Activated CD8-positive, alpha-beta T cell treated with anti-CD3 and anti-CD28 coated beads for 36 hours (primary cell): ENCODE measurements at places on chromosomes 2 and 18. TPM values are rescaled to one million over a fixed set of nuclear protein-coding genes. Genes with fewer than 3 reads are reported as not detected.
A peak's percentile ranks its signal among the peaks of the same experiment; 100 is the strongest.

GRCh38 chr2:70643715-70644114 lies 90.1 kb upstream of the TGFA start:
- DNase-seq, result peak; percentile 53

GRCh38 chr2:32008805-32009515 lies 1.8 kb downstream of the MEMO1 start:
- DNase-seq, result peak; percentile 30

GRCh38 chr18:60292186-60292585 lies 80.4 kb downstream of the MC4R start:
- no peak for DNase-seq

The NTSR2 gene
- total RNA-seq, result not detected

The CRACDL gene
- 0.09 TPM for total RNA-seq

The CYP27A1 gene
- 0.14 TPM for total RNA-seq

The PPM1B gene
- total RNA-seq, result 37.1 TPM

The KCNF1 gene
- total RNA-seq, result not detected
